ENCODE measurements at places on chromosomes 6 and 20.

DNA sequence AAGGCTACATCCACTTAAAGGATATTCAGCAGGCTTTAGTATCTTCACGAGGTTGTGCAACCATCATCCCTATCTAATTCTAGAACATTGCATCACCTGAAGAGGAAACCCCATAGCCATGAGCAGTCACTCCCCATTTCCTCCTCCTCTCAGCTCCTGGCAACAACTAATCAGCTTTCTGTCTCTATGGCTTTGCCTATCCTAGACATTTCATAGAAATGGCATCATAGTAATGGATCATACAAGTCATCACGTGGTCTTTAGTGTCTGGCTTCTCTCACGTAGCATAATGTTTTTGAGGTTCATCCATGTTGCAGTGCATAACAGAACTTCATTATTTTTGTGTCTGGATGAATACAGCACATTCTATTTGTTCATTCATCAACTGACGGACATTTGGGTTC is 20.5 kb downstream of the SNAI1 start:
- no peak for DNase-seq

DNA sequence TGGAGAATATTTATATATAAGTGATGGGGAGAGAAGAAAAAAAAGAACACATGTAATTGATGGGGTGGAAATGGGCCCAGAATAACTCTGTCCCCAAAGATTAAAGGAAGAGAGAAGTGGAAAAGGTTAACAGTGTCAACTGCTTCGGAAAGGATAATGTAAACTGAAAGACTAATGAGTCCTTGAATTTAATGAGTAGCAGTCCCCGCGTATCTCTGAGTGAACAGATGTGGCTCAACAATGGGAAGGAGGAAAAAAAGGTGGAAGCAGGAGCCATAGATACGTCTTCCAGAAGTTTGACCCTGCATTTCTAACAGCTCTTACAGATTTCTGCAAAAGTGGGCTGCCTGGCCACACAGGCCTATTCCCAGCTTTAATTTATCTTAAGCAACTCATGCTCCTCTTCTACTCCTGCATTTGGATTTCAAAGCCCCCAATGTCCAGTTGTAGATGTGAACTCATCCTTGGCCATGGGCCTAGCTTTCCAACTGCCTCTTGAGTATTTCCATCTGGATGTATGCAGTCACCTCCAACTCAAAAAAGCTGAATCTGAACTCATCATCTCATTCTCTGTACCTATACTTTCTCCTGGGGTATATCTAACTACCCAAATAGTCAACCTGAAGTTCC is 61.3 kb downstream of the DST start:
- DNase-seq = no peak

GRCh38 chr6:159151266-159151855 is 17.8 kb upstream of the FNDC1 start:
- DNase-seq = no peak

DNA sequence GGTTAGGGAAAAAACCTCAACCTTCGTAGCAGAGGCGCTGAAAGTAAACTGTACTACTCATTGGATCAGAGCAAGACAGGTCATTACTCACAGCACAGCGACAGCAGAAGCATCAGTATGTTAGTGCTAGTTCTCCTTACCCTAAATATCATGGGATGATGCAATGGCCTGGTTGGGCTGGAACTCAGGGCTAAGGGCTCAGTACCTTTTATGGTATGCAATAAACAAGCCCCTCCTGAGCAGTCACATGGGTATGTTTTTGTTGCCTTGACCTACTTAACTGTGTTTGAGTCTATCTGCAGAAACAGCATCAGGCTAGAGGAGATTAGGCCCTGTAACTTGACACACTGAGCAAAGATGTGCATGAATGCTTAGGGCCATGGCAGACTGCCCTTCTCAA is 369.4 kb upstream of the IMPG1 start:
- no peak for DNase-seq

GRCh38 chr20:37503256-37503927 is 17.7 kb upstream of the NNAT start:
- no peak for DNase-seq

DNA sequence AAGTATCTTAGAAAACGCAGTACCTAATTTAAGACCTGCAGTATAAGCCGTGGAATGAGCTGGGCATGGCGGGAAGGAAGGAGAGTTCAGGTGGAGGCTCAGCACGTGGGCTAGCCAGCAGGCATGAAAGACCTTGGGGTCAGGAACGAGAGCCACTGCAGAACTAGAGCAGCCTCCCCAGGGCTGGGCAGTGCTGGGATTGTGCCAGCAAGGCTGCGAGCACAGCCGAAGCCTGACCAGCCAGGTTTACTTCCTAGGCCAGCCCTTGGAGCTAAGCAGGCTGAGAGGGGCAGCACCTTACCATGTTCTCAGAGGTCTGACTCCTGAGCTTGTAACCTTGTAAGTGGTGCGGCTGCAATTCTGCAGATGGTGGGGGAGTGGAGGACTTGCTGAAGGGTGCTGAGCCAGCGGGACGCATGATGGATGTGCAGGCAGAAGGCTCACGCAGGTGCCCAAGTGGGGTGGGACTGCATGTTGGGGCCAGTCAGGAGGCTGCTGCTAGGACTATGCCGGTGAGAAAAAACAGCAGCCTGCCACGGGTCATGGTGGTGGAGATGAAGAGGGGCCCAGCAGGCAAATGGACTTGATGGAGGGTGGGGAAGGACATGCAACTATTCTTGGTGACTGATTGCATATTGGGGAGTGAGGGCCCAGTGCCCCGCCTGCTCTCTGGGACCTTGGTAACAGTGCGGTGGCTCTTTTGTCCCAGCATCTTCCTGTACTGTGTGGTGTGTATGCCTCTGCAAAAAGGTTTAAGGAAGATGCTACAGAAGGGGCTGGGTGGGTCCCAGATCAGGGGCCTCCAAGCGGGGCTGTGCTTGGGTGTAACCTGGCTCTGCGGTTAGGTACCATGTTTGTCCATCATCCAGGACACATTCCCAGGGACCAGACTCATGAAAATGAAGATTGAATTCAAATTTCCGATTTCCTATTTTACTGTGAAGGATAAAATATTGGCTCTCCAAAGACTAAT is 37.6 kb upstream of the IRF4 start:
- DNase-seq = no peak

GRCh38 chr6:148460876-148461646 is 118.4 kb downstream of the SASH1 start:
- no peak for DNase-seq

DNA sequence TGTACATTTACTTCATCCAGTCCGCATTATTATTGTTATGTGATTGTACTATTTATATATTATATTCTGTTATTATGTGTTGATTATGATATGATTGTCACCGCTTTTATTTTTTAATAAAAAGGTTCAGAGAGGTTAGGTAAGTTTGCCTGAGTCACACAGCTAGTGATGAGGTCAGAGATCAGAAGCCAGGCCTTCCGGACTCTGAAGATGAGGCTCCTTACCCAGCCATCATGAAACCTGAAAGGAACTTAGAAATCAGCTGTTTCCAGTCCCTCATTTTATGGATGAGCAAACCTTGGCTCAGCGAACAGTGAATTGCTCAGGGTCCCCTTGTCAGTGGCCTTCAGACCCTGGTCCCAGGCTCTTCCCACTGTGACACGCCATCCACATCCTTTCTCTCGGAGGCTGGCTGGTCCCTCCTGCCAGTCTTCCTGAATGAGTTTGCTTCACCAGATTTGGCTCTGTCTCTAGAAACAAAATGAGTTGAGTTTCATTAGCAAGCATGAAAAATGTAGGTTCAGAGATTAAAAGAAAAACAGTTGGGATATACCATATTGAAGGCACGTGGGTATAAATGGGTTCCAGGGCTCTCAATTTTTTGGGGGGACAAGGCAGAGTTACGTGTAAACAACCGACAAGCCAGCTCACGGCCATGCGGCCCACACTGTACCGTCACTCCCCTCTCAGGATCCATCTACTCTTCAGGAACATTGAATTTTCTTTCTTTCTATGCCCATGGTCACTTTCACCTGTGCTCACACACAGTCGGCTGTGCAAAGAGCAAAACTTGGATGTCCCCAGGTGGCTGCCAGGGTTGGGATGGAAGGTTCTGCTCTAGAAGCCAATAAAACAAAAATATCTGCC is 132.9 kb downstream of the ZDHHC14 start:
- no peak for DNase-seq

GRCh38 chr20:41293269-41294037 is 24.1 kb downstream of the ZHX3 start:
- DNase-seq = no peak

DNA sequence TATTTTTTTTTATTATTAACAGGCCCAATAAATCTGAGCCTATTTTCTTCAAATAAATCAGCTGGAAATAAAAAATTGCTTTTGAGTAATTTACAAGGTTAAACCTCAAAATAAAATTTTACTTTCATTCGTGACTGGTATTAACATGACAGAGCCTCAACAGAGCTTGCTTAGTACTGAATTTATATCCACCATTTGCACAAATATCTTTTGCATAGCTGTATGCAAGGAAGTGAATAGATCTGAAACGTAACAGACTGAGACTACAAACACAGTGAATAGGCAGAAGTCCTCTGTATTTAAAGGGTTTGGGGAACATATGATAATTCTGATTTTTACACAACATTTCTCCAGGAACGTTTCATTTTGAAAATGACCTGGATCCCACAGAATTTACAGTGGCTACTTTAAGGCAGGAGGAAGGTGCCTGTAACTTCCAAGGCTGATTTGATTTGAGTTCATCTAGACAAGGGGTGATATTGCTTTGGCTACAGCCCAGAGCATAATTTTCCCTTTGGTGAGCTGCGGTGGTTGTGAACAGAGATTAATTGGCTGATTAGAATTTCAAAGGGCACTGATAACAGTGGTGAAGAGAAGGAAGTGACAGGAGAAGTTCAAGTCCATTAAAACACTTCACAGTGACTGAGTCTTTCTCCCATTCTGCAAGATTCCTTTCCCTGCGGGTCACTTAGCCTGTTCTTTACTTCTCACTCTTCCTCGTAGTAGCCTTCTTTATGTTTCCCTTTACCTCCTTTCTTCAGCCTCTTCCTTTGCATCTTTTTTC is 121.2 kb upstream of the SASH1 start:
- no peak for DNase-seq

GRCh38 chr6:16972535-16972934 is 129.3 kb upstream of the STMND1 start:
- no peak for DNase-seq

- DNase-seq = no peak
These were observed 52.0 kb downstream of the CDC5L start for GRCh38 chr6:44439270-44440045.

Measured in HAP-1 (cell line).